ENCODE measurements at places on chromosomes 11 and 22. TPM values are rescaled to one million over a fixed set of nuclear protein-coding genes. Genes with fewer than 3 reads are reported as not detected.

GRCh38 chr11:37712251-37712650, 1114.2 kb upstream of the RAG2 start:
- DNase-seq = no peak

GRCh38 chr11:94130298-94131046, 1.8 kb downstream of the PANX1 start:
- DNase-seq = no peak

DNA sequence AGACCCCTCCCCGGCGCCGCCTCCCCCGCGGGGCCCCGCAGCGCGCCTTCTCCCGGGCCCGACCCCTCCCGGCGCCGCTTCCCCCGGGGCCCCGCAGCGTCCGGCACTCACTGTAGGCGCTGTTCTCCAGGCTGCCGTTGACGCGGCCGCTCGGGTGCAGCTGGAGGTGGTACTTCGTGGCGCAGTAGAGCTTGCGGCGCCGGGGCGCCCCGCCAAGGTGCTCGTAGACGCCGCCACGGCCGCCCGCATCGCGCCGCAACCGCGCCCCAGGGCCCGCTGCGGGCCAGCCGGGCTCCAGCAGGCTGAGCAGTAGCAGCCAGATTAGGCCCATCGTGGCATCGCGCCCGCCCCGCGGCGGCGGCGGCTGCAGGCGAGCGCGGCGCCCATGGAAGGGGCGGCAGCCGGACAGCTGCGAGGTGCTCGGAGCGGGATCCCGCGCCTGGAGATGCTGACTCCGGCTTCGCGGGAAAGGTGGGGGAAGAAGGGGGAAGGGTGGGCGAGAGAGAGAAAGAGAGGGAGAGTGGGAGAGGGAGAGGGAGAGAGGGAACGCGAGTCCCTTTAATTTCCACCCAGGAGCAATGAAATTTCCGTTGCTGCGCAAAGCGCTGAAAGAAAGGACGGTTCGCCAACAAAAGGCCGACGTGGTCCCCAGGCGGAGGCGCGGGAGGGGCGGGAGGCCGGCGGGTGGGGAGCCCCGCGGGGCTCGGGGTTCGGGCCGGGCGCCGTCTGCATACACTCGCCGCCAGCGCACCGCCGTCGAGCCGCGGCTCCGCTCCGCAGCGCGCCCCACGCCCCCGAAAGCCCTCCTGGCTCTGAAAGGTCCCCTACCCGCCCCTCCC, at the start of gene FGF3:
FGF3 (minus strand) TSS at position 814 of the 839 bp plus-strand sequence; CDS start at position 331, 483 bp downstream.
- no peak for DNase-seq

DNA sequence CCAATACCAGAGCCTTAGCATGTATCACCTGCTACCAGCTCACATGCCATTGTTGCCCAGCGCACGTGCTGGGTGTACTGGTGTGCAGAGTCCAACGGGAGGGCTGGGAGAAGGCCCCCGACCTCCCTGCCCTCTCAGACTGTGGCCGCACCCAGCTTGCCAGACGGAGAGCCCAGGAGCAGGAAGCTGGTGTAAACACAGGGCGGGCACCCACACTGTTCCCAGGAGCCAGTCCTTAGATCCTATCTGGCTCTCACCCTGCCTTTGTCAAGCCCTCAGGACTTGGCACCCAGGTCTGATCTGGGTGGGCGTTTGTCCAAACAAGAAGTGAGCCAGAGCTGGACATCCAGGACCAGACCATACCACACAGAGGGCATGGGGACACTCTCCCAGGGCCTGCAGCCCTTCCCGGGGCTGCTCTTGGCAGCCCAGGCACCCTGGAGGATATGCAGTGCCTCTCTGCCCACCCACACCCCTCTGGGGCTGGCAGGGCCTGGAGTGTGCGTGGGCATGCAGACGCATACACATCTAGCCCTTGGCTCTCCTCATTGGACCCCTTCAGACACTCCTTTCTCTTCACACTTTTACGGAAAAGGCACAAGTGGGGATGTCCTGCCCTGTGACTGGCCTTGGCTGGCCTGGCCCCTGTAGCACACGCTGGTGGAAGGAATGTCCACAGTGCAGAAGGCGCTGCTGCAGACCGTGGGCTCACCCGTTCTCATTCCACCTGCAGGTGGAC, 19.9 kb upstream of the CLDN5 start:
- DNase-seq = no peak

GRCh38 chr22:44309137-44309536, 3.6 kb downstream of the SHISAL1 start:
- peak; percentile 68 for DNase-seq

DNA sequence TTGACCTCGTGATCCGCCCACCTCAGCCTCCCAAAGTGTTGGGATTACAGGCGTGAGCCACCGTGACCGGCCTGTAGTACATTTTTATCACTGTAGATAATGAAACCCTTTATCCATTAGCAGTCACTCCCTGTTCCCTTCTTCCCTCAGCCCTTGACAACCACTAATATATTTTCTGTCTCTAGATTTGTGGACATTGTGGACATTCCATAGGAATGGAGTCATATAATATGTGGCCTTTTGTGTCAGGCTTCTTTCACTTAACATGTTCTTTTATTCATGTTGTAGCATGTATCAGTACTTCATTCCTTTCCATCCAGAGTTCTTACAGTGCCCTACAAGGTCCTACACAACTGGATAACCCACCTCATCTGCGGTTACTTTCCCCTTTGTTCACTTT, 30.5 kb downstream of the RRM1 start:
- DNase-seq = no peak

DNA sequence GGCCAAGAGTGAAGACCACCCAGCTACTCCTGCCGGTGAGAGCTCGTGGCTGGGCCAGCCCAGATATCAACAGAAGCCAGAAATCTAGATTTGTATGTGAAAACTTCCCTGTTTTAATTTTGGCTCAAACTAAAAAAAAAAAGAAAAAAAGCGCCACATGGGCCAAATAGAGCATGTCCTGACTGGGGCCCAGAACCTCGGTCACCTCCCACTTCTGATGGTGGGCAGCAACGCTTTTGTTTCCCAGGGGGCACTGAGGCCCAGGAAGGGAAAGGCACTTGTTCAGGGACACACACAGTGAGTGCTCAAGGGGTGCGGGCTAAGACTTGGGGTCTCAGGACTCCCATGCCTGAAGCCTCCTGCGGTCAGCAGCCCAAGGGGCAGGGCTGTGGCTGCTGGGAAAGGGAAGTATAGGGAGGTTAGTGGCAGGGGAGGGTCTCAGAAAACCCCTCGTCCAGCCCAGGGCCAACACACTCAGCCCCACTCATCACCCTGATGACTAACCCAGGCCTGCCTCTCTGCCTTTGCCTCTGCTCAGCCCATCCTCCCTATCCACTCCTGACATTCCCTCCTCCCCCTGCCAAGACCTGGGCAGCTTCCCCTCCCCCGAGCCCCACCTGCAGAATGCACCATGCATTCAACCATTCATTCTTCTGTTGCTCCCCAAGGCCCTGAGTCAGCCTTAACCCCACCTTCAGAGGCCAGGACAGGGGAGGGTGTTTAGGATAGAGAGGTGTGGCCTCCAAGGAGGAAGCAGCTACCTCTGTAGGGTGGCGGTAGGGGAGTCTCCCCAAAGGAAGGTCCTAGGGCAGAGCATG, 30.0 kb upstream of the TCF20 start:
- peak; percentile 51 for DNase-seq

DNA sequence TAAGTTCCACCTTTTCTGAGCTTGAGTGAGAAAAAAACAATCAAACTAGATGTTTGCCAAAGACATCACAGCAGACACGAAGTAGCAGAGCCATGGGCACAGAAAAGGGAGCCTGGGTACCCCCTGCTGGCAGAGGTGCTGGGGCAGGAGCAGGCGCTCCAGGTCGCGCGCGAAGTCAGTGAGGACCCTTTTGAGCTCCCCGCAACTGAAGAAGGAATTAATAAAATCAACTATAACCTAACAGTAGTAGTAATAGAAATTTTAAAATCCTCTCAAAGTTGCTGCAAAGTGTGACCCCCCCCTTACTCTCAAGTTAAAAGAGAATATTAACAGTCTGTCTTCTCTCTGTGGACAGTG, 20.0 kb upstream of the PARVB start:
- DNase-seq = no peak

DNA sequence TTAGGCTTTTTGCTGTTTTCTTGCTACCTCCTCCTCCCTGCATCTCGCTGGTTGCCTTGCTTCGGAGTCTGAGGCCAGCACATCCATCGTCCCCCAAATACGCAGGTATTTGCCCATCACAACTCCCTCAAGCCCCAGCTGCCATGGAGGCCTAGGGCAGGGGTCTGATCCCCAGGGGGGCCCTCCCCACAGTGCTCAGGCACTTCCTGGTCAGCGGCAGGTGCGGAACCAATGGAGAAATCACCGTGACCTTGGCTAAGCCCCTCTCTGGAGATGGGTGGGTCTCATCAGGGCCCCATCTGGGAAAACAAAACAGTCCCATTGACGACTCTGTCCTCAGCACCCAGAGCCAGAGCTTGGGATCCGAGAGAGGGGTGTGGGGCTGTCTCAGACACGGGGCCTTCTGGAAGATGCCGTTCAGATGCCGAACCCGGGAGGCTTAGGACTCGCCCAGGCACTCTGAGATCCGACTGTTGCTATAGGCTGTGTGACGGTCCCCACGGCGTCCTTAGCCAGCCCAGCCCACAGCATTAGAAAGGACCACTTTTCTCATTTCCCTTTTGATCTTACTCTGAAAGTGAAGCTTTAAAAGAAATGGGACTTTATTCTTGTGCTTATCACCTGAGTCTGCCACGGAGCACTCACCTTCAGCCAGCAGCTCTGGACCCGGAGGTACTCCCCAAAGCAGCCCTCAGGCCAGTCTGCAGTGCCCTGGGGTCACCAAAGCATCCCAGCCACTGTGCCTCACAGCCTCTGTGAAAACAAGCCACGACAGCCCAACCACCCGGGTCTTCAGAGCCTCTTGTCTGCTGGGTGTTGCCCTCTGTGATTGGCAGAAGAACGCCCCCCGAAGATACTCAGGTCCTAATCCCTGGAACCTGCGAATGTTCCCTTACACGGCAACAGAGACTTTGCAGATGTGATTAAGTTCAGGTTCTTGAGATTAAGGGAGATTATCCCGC, 61.2 kb upstream of the SLC22A12 start:
- no peak for DNase-seq

DNA sequence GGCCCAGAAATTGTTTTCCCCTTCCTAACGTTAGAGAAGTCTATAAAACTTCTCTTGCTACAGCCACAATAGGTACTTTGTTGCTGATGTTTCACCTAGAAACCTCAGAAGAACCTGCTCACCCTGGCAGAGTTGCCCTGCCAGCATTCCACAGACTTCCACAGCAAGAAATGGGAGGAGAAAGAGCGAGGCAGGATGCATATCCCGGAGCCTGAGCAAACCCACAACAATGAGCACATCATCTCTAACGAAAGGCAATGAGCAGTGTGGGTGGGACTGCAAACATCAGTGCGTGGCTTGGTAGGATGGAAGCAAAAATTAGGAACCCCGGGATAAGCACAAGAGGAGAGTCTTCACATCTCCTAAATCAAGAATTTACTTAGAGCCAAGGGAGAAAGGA, 892.3 kb downstream of the OPCML start:
- no peak for DNase-seq

- DNase-seq = no peak
Measured at GRCh38 chr11:29641201-29641600, 375.6 kb downstream of the KCNA4 start.

DNA sequence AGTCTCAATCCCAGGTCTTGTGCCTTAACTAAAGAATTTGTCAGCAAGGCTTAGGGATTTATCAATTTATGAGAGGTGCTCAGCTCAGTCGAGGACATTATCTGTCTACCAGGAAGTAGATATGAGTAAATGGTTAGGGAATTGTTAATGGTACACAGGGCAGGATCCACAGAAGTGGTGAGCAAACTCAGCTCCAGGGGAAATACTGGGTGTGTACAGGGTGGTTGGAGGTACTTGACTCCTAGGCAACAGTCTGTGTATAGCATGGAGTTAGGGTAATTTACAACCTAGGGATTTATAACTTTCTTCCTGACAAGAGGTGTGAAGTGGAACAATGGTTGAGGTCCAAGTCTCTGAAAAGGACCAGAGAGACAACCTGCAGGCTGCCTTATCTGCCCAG, 123.4 kb upstream of the OR9Q1 start:
- DNase-seq = no peak

GRCh38 chr11:56977314-56977713, 11.4 kb upstream of the OR5AK2 start:
- DNase-seq = no peak

GRCh38 chr11:12685229-12685628, 11.0 kb downstream of the TEAD1 start:
- no peak for DNase-seq

DNA sequence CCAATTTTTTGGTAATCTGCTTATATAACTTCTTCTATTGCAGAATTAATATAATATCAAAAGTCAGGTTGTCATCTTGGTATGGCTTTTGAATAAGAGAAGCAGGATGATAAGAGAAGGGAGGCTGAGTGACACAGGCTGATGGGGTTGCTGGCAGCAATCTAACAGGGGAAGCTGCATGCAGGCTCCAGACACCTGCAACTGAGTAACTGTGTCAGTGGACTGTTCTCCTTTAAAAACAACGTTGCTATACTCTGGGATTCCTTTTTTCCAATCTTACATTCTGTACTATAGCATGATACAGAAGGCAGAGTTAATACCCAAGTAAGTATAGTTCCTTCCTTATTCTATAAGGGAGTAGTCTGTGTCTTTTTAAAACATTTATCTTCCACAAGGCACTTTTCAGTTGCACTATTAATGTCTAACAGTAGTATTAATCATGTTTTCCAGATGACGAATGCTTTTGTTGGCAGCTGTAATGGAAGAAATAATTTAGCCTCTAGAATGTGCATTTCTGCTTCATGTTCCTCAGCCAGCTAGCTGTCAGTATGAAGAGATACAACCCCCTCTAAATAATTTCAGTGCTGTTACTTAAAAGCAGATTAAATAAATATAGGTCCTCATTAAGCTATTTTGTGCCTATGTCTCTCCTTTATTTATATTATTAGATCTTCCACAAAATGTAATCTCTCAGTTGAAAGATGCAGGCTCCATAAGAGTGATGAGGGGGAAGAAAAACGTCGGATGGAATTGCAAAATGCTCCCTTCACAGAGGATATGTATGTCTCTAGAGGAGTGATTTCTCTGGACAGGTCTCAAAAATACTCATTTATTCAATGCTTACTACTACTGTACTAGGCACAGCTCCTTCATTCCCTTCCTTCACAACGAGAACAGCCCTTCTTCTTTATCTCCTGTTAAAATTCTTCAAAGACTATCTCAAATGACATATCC, 50.8 kb downstream of the ATG16L2 start:
- DNase-seq = no peak

DNA sequence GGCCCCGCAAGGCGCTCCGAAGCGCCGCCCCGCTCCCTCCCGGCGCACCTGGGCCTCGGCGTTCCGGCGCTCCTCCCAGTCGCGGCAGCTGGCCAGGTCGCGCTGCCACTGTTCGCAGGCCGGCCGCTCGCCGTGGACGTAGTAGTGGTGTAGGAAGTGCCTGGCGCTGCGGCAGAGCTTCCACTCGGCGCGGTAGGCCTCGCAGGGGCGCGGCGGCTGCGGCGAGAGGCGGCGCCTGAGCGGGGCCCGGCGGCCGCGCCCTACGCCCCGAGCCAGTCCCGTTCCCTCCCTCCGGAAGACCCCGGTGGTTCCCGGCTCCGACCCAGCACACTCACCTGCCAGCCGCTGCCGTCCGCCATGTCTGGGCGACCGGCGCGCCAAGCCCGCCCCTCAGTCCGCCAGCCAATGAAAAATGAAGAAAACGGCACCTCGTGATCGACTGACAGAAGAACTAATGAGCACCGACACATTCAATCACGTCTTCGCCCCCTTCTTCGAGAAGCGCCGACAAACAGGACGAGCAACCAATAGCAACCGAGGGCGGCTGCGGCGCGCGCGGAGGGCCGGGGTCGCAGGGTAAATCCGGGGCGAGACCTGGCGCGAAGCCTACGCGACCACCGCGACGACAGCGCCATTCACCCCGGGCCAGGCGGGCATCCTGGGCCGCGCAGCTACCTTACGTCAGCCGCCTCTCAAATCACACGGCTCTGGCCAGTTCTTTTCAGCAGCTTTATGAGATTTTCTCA, at the start of gene C22orf39:
C22orf39 (minus strand) TSS at position 382 of the 746 bp plus-strand sequence; CDS start at position 359, 23 bp downstream.
- peak; percentile 93 for DNase-seq

Gene CRYBB2
- total RNA-seq = not detected

Gene ACTN3
- not detected for total RNA-seq

Gene SLC6A5
- total RNA-seq = not detected
